ENCODE measurements at places on chromosomes 5 and 9. TPM values are rescaled to one million over a fixed set of nuclear protein-coding genes. Genes with fewer than 3 reads are reported as not detected.

The KIF4B gene
- total RNA-seq: not detected

The RGS7BP gene
- total RNA-seq: not detected

The KIAA1958 gene
- 2.5 TPM for total RNA-seq

The PCDHGC5 gene
- 3.3 TPM for total RNA-seq

The CERCAM gene
- total RNA-seq: 69.3 TPM

The CLIC3 gene
- total RNA-seq: 27.0 TPM

The TAF11L13 gene
- not detected for total RNA-seq

The DRD1 gene
- not detected for total RNA-seq

The SARDH gene
- total RNA-seq: 0.21 TPM

The ZFP2 gene
- not detected for total RNA-seq

The ECSCR gene
- not detected for total RNA-seq

The TRUB2 gene
- total RNA-seq: 14.7 TPM

The SOX30 gene
- total RNA-seq: not detected

The CATSPER3 gene
- not detected for total RNA-seq

The GPR21 gene
- total RNA-seq: 1.5 TPM

The JMY gene
- total RNA-seq: 16.8 TPM

The PRKAA1 gene
- total RNA-seq: 55.7 TPM

The ADAMTS13 gene
- 2.0 TPM for total RNA-seq

The OR1Q1 gene
- 0.17 TPM for total RNA-seq

The ZNF883 gene
- total RNA-seq: 7.8 TPM

The KIF3A gene
- 28.5 TPM for total RNA-seq

The ADRA1B gene
- total RNA-seq: 0.67 TPM

The SRA1 gene
- 20.8 TPM for total RNA-seq

The CDK5RAP2 gene
- 50.3 TPM for total RNA-seq

The GABRG2 gene
- total RNA-seq: under 0.01 TPM

The ACOT12 gene
- not detected for total RNA-seq

The SCAI gene
- 3.1 TPM for total RNA-seq

The CCNJL gene
- total RNA-seq: 17.0 TPM

The PCDHGA2 gene
- 3.0 TPM for total RNA-seq

The SLC22A4 gene
- total RNA-seq: 2.0 TPM

The APBA1 gene
- total RNA-seq: 6.5 TPM

The GZMA gene
- not detected for total RNA-seq

The FAM170A gene
- 0.17 TPM for total RNA-seq

The TMEM8B gene
- 3.8 TPM for total RNA-seq

The RPL37 gene
- 257 TPM for total RNA-seq

The SLC27A6 gene
- 7.5 TPM for total RNA-seq

The MEIKIN gene
- total RNA-seq: not detected

The ARID3C gene
- not detected for total RNA-seq

The PPWD1 gene
- total RNA-seq: 35.9 TPM

The SIT1 gene
- not detected for total RNA-seq

The GGTA1 gene
- total RNA-seq: not detected

The FABP6 gene
- total RNA-seq: not detected
